ENCODE measurements at places on chromosomes 4 and X.

DNA sequence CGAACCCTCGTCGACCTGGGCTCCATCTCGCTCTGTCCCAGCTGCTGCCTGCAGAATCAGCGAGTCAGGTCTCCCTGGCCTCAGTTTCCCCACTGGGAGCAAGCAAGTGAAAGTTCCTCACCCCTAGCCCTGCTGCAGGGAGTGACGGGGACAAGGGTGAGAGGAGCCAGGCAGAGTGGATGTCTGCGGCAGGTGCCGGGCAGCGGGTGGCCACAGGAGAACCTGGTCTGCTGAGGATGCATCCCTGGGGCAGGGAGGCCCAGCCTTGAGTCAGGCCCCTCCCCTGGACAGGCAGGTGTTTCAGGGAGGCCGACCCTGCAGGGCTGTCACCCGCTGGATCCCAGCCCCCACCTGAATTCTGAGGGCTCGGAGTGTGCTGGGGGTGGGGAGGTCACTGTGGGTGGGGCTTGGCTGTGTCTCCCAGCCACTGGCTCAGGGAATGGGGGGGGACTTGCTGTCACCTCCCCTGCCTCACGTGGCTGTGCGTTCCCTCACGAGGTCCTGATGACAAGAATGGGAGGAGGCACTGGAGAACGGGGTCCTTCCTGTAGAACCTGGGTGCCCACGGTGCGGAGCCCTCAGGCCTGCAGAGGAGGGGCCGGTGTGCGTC lies 33.2 kb downstream of the LRPAP1 start:
- no peak for DNase-seq

GRCh38 chr4:6307230-6307629 lies 37.6 kb downstream of the WFS1 start:
- DNase-seq: no peak

GRCh38 chrX:139086246-139086645 lies 374.7 kb upstream of the FGF13 start:
- DNase-seq: no peak

DNA sequence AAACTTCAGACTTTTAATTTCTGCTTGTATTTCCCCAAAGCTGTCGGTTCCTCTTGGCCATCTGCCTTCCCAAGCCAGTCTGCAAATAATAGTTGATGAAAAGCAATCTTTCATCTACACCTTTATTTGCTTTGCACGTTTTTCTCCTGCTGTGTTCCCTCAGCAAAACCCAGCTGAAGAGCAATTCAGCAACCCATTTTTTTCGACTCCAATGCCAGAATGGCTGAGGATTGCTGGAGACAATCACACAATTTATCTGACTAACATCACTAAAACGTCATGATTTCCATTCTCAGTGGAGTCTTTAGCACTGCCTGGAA lies 94.3 kb downstream of the GPRIN3 start:
- no peak for DNase-seq

DNA sequence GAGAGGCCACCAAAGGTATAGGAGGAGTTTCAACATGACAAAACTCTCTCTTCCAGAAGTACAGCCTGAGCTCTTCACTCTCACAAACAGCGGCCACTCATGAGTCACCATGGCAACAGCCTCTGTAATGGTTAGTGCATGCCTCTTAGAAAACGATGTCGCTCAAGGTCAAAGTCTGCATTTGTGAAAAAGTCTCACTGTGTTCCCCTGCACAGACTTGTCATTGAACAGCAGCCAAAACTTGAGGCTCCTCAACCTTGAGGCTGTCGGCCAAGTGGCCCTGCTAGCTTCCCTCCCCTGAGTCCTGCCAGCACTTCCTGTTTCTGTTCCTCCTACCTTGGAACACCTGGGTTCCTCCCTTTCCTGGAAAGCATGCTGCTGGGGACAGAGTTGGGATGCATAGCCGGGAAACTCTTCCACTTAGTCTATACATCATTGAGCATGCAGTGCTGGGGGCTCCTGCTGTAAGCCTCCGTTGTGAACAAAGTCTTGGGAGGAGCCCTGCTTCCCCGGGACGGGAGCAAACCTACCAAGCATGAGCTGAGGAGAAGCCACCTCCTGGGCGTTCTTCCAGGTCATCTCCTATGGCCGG lies 66.6 kb downstream of the ING2 start:
- no peak for DNase-seq

GRCh38 chr4:38210396-38211114 lies 250.4 kb downstream of the PTTG2 start:
- DNase-seq: no peak

DNA sequence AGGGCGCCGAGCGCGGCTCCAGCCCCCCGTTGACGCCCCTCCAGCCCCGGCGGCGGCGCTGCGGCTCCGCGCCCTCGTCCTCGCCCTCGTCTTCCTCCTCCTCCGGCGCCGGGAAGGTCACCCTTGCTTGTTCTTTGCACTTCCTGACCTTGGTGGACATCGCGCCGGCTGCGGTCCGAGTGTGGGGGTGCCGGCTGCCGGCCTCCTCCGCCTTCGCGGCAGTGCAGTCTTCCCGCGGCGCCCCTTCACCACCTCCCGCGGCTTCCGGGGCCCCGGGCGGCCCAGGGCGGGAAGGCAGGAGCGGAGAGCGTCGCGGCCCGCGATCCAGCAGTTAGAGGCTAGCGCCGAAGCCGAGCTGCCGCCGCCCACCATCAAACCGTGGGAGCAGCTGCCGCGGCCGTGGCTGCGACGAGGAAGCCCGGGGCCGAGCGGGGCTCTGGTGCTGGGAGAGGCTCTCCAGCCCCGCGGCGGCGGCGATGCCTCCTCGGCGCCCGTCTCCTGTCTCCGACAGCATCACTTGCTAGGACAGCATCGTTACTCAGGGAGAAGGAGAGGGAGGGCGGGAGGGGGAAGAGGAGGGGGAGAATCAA lies at the start of gene TRPC3:
Gene TRPC3, minus strand, starts transcription at position 540 of the 590 bp plus-strand sequence. Its CDS starts 380 bp downstream, at position 160.
- no peak for DNase-seq

- DNase-seq: no peak
Measured at GRCh38 chr4:160142579-160142978, 1039.7 kb downstream of the RAPGEF2 start.

GRCh38 chr4:48033825-48034413 lies 17.3 kb downstream of the NIPAL1 start:
- DNase-seq: peak; percentile 29

DNA sequence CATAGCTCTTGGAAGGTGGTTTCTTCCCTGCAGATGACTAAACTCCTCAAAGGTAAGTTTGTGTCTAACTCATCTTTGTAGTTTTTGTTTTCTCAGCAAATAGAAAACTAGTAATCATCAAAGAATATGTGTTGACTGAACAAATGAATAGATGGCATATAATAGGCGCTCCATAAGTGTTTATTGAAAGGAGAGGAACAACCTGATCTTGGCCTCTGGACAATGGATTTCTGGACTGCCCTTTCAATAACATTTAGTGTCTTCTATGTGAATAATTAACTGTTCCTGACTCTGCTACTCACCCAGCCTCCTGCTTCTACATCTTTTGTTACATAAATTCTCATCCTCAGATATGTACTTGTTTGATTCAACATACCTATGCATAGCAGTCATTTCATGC lies 399.1 kb downstream of the PPP1R2C start:
- DNase-seq: no peak

DNA sequence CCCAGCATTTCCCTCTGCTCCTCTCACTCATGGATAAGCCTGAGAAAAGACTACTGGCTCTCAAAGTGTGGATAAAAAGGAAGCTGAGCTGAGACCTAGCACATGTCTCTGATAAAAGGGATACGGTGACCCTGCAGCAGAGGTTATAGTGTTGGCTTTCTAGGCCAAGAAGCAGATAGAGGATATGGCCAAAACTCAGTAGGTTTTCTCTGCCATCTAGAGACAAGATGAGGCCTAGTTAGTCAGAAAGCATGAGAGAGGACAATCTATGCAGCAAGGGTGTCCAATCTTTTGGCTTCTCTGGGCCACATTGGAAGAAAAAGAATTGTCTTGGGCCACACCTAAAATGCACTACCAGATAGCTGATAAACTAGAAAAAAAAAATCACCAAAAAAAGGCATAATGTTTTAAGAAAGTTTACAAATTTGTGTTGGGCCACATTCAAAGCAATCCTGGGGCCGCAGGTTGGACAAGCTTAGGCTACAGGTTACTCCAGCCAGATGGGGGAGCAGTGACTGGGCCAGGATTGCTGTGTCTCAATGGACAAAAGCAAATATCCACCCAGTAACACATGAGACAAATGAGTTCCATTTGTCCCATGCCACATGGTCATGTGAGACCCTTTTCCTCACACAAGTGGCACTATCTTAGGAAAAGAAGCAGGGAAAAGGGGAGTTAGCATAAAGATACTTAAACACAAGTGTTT lies 411.4 kb downstream of the INPP4B start:
- DNase-seq: no peak

Measured in stimulated activated CD4-positive, alpha-beta T cell treated with anti-CD3 and anti-CD28 coated beads, Interleukin-1b, Interleukin-23, amount 100 ng/mL, for 24 hours (primary cell).